ENCODE measurements at places on chromosomes 4 and X.

GRCh38 chr4:165756836-165757235 lies 116.2 kb upstream of the TLL1 start:
- no peak for DNase-seq

- no peak for DNase-seq
These were observed 96.9 kb upstream of the MID1IP1 start for GRCh38 chrX:38704146-38704882.

GRCh38 chr4:55903577-55903976 lies 45.2 kb upstream of the CEP135 start:
- DNase-seq = no peak

DNA sequence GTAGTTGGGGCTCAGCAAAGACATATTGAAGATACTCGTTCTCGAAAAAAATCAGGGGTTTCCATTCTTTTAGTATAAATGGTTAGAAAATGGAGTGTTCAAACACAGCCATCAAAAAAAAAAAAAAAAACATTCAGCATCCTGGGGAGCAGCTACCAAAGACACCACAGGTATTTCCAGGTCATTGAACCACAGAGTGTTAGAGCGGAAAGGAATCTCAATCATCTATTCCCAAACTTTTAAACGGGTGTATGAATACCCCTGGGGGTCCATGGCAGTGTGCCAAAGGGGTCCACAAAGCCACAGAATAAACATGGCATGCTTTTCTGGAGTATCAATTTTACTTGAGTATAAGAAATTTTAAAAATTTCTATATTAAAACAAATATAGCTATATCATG lies 6.9 kb upstream of the FGF16 start:
- DNase-seq = no peak

GRCh38 chr4:54102531-54103106 lies 2.7 kb downstream of the GSX2 start:
- no peak for DNase-seq

DNA sequence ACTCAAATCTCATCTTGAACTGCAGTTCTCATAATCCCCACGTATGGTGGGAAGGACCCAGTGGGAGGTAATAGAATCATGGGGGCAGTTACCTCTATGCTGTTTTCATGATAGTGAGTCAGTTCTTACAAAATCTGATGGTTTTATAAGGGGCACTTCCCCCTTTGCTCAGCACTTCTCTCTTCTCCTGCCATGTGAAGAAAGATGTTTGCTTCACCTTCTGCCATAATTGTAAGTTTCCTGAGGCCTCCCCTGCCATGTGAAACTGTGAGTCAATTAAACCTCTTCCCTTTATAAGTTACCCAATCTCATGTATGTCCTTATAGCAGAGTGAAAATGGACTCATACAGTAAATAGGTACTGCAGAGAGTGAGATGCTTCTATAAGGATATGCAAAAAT lies 1050.6 kb upstream of the GRIA3 start:
- DNase-seq = no peak

GRCh38 chrX:9906919-9907318 lies 60.2 kb upstream of the CLDN34 start:
- DNase-seq = no peak

DNA sequence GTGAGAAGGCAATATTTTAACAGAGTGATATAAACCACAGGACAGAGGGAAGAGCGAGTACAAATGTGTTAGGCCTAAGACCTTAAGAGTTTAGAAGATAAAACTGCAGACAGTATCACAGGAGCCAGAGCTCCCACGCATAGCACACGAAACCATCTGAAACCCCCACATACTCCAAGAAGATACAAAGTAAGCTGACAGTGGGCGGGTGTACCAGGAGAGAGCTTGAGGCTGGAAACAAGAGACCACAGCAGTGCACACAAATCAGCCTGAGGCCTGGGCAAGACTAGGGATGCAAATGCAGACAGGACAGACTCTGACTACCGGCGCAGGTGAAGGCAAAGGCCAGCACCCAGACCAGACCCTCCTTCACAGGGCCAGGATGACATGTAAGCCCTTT lies 54.1 kb upstream of the ARHGAP24 start:
- no peak for DNase-seq

GRCh38 chr4:87584222-87584908 lies 24.0 kb upstream of the DSPP start:
- no peak for DNase-seq

GRCh38 chr4:45316257-45316656 lies 589.9 kb upstream of the GNPDA2 start:
- no peak for DNase-seq

DNA sequence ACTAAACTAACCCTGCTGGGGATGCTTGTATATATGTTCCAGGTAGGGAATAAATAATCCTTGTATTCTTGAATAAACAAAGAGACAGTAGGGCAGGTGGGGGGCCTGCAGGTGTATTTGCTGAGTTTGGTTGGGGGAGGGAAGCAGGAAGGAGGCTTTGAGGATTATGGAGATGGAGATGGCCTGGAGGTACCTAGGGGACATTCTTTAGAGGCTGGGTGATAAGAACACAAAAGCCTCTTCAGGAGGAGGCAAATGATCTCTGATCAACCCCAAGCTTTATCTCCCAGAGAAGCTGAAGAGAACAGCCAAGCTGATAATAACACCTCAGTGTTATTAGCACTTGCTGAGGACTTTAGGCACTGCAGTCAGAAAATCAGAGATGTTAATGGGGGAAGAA lies 187.7 kb downstream of the MGST2 start:
- DNase-seq = no peak

- DNase-seq = no peak
These were observed 1.9 kb downstream of the POU4F2 start for GRCh38 chr4:146640465-146641061.

- DNase-seq = no peak
These were observed 171.2 kb upstream of the GPC4 start for GRCh38 chrX:133586443-133586842.

GRCh38 chrX:117522725-117523700 lies 593.6 kb downstream of the KLHL13 start:
- DNase-seq = no peak

GRCh38 chr4:76074993-76075600 lies 588 bp downstream of the ART3 start:
- DNase-seq = no peak

DNA sequence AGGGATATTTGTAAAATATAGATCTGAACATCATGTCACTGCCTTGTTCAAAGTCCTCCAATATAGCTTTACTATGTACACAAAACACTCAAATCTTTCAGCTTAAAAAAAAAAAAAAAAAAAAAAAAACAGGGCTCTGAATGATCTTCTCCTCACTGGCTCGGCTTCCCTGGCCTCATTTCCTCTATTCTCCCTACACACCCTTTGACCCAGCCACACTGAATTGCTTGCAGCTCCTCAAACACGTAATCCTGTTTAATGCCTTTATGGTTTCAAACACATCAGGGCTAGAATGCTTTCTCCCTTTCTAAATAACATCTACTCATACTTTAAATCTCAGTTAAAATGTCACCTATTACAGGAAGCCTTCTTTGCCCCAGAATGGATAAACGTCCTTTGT lies 60.8 kb downstream of the MTMR8 start:
- no peak for DNase-seq

DNA sequence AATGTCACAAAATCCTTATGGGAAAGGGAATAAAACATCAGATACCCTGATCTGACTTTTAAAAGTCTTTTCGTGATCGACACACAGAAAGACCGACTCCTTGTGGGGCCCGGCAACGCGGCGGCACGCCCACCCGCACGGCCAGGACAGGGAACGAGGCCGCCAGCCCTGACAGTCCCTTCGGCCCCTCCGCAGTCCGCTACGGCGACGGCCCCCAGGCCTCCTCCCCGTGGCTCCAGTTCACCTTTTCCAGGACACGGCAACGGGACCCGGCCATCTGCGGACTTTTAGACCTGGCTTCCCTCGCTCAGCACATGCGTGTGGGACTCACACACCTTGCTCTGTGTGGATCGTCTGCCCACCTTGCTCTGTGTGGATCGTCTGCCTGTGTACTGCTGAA lies 33.6 kb upstream of the GTPBP6 start:
- DNase-seq = no peak

DNA sequence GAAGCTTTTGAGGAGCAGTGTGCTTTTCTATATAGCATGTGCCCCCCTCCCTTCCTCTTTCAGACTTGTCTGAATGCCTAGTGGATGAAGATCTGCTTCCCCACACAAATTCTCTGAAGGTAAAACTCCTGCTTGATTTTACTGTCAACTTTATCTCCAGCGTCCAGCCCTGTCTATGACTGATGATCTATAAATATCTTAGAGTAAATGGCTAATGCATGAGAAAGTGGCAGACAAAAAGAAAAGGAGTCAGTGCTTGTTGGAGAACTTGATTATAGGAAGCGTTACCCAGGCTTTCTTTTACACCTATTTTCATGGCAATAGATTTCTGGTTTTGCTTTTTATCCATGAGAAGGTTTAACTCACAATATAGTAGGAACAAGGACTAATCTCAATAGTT lies 168.3 kb upstream of the HS3ST1 start:
- DNase-seq = no peak

- no peak for DNase-seq
These were observed 250.9 kb upstream of the RPS6KA3 start for GRCh38 chrX:20517565-20517964.

GRCh38 chr4:15737255-15737654 lies 34.4 kb downstream of the BST1 start:
- DNase-seq = no peak

DNA sequence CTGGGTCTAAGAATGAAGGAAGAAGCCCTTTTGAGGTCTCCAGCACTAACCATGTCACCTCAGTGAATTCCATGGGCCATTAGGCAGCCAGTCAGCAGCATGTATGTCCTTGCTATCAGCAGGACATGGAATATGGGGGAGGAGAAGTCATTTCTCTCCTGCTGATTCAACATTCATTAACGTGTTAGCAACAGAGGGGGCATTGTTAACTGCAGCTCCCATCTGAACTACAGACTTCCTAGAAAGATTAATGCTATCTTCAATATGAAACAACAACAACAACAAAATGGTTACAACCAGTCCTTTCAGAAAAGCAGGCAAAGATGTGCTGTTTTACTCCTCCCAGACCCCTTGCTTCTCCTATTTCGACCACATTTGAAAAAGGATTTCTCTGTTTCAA lies 120.4 kb upstream of the SLC34A2 start:
- no peak for DNase-seq

DNA sequence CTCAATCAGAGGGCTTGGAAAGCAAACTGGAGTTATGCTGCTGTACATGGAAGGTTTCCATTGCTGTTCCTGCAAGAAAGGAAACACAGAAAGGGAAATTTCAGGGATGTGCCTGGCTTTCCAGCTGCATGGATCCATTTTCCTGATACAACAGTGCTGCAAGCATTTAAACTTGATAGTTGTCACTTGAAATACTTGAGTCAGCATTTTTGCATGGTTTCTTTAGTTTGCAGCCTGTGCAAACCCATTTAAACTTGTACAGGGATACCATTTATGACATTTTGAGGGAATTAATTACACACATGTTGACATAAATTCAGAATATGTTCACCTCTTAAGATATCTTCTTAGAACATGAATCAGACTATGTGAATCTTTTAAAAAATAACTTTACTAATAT lies 131.1 kb upstream of the RASGEF1B start:
- DNase-seq = no peak

GRCh38 chrX:44175455-44175854 lies 168.0 kb downstream of the EFHC2 start:
- no peak for DNase-seq

DNA sequence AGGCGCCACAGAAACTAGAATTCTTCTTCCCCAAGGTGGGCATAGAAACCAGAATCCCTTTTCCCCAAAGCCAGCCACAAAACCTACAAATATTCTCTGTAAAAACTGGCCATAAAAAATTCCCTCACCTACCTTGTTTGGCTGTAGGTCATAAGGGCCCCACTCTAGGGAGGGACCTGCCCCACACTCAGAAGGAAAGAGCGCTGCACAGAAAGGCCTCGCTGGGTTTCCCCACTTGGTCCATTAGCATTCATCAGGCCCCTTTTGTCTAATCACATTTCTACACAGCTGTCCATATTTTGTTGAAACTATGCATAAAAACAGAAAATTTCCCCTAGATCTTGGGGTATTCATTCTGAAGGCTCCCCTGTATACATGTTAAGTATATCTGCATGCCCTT lies 54.1 kb downstream of the PHKA2 start:
- no peak for DNase-seq

DNA sequence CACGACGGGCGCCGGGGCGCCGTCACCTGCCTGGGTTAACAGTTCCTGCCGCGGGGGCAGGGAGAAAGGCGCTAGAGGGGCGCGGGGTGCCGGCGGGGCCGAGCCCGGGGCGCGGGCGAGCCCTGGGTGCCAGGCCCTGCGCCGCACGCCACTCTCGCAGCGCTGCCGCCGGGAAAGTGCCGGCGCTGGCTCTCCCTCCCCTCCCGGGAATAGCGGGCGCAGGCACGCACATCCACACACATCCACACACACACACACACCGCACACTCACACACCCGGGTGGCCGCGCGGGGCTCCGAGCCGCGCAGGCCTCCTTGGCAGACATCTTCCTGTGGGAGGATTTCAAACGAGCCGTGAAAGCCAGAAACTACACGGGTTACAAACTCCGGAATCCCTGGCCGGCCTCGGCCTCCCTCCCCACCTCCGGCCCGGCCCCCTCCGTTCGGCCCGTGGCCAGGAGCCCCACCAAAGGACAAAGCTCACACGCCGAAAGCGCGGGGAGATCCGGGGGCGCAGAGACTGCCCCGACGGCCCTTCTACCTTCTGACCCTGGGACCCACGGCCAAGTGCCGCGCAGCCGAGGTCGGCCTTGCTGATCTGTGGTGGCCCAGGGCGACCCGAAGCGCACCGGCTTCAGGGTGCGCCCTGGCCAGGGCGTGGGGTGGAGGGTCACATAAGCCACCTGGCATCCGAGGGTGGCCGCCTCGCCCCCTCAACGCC lies 92.3 kb downstream of the BCOR start:
- DNase-seq = no peak

GRCh38 chr4:37243051-37243450 lies 1.5 kb upstream of the NWD2 start:
- no peak for DNase-seq

- no peak for DNase-seq
These were observed 12.6 kb downstream of the SRD5A3 start for GRCh38 chr4:55358668-55359067.

- DNase-seq = no peak
These were observed 19.7 kb downstream of the PRIMPOL start for GRCh38 chr4:184669251-184669650.

GRCh38 chr4:84499624-84499982 lies 511 bp upstream of the NKX6-1 start:
- DNase-seq = no peak

- no peak for DNase-seq
These were observed 167.8 kb upstream of the GK2 start for GRCh38 chr4:79575709-79576428.

DNA sequence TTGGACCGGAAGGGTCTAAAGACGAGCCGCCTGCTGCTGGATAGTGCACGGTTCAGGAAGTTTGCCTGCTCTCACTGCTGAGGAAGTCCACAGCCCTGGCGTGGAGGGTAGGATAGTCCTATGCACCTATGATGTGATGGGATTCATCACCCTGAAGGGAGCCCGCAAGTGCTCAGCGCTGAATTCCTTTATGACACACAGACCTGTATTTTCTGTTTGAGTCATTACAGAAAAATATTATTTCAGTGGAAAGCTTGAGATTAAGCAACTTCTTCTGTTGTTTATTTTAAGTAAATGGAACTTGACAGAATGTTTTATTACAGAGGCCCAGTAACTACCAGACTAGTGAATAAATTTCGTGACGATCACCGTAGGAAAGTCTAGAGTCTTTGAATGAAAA lies 123.2 kb downstream of the TRIML1 start:
- DNase-seq = no peak

Measured in stimulated activated CD8-positive, alpha-beta memory T cell treated with anti-CD3 and anti-CD28 coated beads, Interleukin-15, amount 100 ng/mL, for 1 hour (primary cell).